ENCODE measurements at places on chromosomes 3 and 15. TPM values are rescaled to one million over a fixed set of nuclear protein-coding genes. Genes with fewer than 3 reads are reported as not detected.

DNA sequence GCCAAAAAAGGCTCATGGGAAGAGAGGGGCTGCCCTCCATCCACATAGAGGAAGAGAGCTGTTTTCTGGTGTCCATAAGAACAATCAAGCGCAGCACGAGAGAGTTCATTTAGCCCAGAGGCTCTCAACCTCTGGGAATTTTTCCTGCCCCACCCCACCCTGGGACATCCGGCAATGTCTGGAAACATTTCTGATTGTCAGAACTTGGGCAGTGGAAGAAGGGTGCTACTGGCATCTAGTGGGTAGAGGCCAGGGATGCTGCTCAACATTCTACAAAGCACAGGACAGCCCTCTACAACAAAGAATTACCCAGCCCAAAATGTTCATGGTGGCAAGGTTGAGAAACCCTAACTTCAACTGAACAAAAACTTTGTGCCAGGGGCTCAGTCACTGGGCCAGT is 92.9 kb downstream of the RAB11A start:
- DNase-seq = no peak

DNA sequence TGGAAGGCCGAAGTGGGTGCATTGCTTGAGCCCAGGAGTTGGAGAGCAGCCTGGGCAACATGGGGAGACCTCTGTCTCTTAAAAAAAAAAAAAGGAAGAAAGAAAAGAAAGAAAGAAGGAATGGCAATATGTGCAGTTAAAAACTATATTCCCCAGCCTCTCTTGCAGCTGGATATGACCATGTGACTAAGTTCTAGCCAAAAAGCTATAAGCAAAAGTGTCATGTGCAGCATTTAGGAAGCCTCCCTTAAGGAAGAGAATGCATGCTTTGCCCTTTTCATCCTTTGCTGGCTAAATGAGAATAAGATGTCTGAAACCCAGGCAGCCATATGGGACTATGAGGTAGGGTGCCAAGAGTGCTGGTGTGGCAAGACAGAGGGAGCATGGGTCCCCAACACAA is 21.8 kb downstream of the CYP19A1 start:
- DNase-seq = no peak

- no peak for DNase-seq
Observed at GRCh38 chr3:142152384-142152783, 3.0 kb upstream of the TFDP2 start.

GRCh38 chr15:40823572-40824343 is 4.8 kb downstream of the PPP1R14D start:
- no peak for DNase-seq

DNA sequence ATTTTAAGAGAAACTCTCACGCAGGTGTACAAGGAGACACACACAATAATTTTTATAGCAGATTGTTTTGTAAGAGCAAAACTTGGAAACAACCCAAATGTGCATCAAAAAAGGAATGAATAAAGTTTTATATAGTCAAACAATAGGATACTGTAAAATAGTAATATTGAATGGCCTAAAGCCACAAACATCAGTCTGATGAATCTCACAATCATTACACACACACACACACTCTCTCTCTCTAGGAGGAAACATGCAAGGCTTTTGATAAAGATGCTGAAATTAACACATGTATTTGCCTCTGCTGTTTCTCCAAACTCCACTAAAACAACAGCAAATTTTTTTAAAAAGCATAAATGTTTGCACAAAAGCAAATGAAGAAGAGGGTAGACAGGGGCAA is 37.3 kb downstream of the ADIPOQ start:
- no peak for DNase-seq

DNA sequence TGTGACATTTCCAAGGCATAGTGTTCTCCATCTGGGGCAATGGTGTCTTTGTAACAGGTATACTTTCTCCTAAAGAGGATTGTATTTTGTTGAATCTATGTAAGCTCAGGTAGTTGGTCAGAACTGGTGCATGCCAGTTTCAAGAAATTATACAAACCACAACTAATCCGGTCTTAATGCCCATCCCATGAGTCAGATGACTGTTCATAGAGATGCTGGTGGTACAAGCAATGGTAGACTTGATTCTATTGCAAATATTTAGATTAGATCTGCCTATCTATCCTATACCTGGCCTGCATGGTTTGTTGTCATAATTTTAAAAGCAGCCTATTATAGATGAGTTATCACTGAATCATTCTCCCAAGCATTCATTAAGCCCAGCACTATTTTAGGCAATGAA is 43.5 kb downstream of the ATP13A5 start:
- no peak for DNase-seq

- DNase-seq = no peak
Observed at GRCh38 chr3:191387441-191388077, 57.2 kb upstream of the UTS2B start.

DNA sequence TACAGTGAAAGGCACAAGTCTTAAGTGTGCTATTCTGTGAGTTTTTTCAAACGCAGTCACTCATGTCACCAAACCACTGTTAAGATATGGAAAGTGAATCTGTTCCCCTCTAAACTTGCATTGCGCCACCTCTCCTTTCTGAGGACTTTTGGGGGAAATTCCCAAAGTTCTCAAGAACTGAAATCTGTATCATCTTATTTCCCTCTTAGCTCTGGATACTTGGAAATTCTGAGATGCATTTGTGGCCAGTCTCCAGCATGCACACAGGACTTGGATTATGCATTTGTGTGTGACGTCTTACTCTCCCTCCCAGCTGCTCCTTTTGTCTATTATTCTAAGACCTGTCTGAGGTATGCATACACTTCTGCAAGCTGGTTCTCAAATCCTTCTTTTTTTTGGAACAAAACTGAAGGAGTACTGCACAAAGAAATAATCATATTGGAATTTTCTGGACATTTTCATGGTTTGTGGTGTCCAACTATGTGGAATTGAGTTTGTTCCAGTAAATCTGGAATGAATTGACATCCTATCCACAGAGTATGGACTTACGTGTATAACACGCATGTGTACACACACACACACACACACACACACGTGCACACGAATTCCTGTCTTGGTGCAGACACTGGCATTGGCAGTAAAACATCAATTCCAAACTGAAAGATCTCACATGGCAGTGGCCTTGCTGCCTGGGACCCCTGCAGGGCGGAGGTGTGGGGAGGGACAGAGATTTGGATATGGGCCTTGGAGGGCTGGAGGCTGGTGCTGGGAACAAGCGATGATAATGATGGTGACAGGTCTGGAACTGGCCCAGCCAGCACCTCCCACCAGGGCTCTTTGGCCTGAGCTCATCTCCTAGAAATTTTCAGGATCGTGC is 8.2 kb upstream of the LCTL start:
- no peak for DNase-seq

- no peak for DNase-seq
Observed at GRCh38 chr3:42028474-42028873, 62.7 kb upstream of the TRAK1 start.

GRCh38 chr3:194031349-194031748 is 104.6 kb upstream of the HES1 start:
- DNase-seq = no peak

DNA sequence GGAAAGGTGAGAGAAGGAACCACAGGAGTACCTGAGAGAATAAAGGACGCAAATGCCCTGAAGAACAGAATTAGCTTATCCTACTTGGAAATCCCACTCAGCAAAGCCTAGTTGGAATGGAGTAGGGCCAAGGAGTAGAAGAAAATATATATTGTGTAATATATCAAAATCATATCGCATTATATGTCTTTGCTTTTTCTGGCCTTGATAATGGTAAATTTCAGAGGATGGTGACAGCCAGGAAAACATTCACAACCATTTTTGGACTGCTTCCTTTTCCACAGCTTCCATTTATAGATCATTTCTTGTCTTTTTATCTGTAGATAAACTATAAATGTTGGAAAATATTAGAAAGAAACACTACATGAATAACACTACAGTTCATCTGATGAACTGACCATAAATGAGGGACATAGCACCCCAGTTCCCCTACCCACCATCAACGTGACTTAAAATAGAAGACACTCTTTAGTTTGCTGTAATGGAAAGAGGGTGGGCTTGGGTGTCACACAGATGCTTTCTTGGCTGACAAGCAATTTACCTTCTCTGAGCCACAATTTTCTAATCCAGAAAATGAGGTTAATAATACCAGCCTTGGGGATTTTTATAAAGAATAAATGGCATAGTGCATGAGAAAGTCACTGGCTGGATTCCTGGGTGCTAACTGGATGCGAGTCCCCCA is 569.6 kb downstream of the NTRK3 start:
- DNase-seq = no peak

DNA sequence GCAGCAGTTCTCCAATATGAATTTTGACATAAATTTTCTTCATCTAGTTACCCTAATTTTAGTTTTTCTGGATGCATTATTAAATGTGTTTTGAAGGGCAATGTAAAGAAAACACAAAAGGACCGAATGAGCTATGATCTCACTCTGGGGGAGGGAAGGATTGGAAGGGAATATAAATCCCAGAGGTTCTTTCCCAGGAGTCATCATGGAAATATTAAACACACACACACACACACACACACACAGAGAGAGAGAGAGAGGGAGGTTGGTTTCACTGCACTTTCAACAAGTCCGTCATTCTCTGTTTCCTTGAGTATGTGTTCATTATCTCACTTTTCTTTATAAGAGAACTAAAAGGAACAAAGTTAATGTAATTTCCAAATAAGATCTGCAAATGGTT is 70.7 kb upstream of the DCBLD2 start:
- DNase-seq = no peak

DNA sequence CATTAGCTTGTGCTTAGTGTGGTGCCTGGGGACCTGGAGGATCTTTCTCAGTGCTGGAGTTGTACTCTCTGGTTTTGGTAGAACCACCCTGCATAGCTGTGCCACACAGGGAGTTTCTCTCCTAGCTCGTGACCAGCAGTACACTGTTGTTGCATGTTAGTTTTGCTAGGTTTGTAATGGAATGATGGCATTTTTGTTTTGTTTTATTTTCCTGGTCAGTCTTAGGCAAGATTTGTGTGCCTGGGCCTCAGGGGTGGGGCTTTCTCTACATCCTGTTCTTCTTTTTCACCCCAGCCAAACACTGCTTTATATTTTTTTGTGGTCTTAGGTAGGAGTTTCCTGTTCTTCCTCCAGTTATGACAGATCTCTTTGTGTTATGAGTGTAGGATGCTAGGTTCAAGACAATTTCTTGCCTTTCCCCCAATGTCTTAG is 534.5 kb upstream of the KCNMB2 start:
- DNase-seq = no peak

GRCh38 chr3:89467898-89468363 is 360.5 kb downstream of the EPHA3 start:
- no peak for DNase-seq

- DNase-seq = no peak
Observed at GRCh38 chr15:86001200-86001599, 78.5 kb upstream of the AGBL1 start.

- no peak for DNase-seq
Observed at GRCh38 chr3:78497767-78498166, 1270.0 kb downstream of the ROBO1 start.

DNA sequence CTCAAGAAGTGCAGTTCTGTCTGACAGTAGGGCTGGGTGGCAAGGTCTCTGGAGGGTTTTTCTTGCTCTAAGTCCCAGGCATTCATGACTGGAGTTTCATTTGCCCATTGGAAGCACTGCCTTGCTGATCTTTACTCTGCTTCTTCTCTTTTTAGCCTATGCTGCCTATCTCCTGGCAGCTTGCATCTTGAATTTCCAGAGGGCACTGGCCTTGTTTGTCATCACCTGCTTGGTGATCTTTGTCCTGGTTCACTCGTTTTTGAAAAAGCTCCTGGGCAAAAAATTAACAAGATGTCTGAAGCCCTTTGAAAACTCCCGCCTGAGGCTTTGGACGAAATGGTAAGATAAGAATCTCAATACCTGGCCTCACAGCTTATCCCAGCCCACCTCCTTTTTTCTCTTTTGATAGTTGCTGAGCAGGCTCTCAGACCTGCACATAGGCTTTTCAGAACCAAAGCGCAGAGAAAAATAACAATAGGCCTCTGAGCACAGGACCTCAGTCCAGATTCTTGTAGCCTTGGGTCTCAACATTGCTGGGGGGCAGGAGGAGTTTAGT is 10.9 kb downstream of the SLC28A2 start:
- DNase-seq = no peak

DNA sequence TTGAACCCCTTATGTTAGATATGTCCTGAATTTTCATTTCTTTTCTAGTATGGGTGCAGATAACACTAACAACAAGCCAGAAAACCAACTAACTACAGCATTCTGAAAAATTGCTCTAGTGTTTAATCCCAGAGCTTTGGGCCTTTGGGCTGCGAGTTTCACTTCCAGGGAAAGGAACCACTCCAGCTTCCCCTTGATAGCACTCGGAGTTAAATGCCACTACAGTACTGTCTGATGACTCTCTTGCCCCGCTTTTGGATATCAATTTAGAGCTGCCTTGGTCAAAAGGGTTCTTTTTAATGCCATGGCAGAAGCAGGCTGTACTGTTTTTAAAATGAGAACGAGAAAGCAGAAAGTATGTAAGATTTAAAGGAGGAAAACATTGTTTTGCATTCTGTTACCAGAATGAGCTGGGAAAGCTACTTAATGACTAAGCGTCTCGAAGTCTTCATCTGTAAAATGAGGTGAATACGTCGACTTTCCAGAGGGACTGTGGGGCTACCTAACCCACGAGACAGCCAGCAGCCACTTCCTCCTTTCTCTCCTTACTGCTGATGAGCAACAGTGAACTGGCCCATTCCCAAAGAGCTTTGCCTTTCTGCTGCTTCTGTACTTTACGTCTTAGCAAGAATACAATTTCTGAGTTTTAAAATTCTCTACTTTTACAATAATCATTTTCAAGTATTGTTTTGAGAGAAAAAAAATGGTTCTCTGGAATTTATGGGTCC is 299.3 kb upstream of the LYSMD4 start:
- DNase-seq = no peak

- DNase-seq = no peak
Observed at GRCh38 chr3:153431076-153431475, 269.1 kb downstream of the RAP2B start.

- no peak for DNase-seq
Observed at GRCh38 chr15:60043744-60044435, 39.8 kb downstream of the FOXB1 start.

Gene SPG21
- 110 TPM for total RNA-seq

Gene GOLGA8O
- not detected for total RNA-seq

Gene PAQR9
- not detected for total RNA-seq

Gene GRAMD2A
- 29.3 TPM for total RNA-seq

Gene CLASP2
- 64.3 TPM for total RNA-seq

Gene TMEM108
- 18.5 TPM for total RNA-seq

Gene GAP43
- not detected for total RNA-seq

Gene HRH1
- 6.4 TPM for total RNA-seq

Gene ARPP19
- 150 TPM for total RNA-seq

Gene CHST2
- 6.2 TPM for total RNA-seq

Gene ZPLD1
- not detected for total RNA-seq

Gene TSPAN3
- total RNA-seq = 292 TPM

Gene AP3B2
- 3.0 TPM for total RNA-seq

Gene NPAP1
- total RNA-seq = 0.12 TPM

Gene ROPN1B
- total RNA-seq = 0.50 TPM

Gene CCDC54
- total RNA-seq = not detected

Gene PRR20G
- total RNA-seq = not detected

All from lower lobe of right lung (tissue), 2 donors.